NCI-H2107 (cell line): ENCODE measurements at places on chromosomes 7 and 10.

- no peak for DNase-seq
Observed at GRCh38 chr7:105794741-105795729, 81.4 kb downstream of the ATXN7L1 start.

DNA sequence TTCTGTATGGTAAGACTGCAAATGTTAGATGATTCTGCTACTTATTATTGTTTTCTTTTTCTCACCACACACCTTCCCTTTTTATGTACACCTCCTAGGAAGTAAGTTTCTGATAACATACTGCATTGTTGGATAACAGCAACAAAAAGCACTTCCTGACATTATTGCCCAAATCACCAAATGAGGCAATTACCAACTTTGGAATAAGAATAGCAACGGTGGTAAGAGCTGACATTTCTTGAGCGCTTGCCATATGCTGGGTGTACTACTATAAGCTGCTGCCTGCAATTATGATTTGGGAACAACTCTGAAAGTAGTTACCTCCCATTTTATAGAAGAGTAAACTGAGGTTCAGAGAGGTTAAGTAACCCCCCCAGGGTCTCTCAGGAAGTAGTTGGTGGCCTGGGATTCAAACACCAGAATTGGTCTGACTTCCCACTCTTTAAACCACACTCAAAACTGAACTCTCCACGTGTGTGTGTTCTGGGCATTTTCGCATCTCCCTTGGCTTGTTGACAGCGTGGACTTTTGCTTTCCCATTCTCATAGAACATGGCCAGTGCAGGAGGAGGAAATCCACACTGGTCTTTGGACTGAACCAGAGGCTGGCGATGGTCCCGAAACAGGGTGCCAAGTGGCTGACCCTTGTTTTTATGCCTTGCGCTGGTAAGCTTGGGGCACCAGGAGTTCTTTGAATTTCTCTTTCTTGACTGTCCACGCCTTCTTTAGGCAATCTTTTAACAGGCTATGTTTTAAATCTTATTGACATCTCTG lies 71.4 kb downstream of the TCF7L2 start:
- DNase-seq = no peak

- no peak for DNase-seq
Observed at GRCh38 chr10:32210306-32211045, 136.5 kb downstream of the EPC1 start.

GRCh38 chr10:128971374-128972035 lies 495.5 kb upstream of the MGMT start:
- no peak for DNase-seq

DNA sequence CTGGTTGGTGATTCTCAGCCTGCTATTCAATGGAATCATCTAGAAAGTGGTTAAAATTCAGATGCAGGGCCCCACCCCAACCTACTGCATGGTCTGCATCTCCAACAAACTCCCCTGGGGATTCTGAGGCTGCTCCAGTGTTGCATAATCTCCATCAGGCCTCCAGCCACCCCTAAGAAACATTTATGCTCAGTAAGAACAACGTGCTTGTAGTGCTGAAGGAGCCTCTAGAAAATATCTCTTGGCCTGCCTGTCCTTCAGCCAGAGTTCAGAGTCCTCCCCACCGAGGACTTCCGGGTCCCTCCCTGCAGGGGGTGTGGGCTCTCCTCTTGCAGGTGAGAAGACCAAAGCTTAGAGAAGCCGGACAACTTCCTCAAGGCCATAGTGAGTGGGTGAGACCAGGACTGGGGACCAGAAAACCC lies 159.8 kb downstream of the SH3PXD2A start:
- no peak for DNase-seq

DNA sequence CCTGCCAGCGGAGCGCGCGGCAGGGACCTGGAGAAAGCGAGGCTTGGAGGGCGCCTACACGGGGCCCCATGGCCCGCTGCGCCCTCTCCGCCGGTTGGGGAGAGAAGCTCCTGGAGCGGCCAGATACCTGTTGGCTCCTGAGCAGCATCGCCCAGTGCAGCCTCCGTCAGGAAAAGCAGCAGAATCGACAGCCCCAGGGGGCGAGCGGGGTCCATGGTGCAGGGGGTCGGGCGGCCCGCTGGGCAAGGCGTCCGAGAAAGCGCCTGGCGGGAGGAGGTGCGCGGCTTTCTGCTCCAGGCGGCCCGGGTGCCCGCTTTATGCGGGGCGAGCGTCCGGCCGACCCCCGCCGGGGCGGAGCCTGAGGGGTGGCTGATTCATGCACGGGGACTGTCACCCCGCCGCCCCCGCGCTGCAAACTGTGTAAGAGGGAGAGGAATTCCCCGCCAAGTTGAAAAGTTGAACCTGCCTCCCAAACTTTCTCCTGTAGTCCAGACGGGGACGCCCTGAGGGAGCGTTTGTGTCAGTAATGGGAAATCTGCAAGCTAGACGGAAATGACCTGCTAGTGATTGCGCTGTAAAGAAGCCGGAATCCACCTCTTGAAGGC lies at the start of gene TFPI2:
Gene TFPI2 (minus strand): TSS at position 290 of the 605 bp plus-strand sequence. CDS start 75 bp downstream, at position 215.
- no peak for DNase-seq

- no peak for DNase-seq
Observed at GRCh38 chr10:129335942-129336341, 131.1 kb upstream of the MGMT start.

- no peak for DNase-seq
Observed at GRCh38 chr10:114777415-114777814, 44.2 kb upstream of the FHIP2A start.

- no peak for DNase-seq
Observed at GRCh38 chr7:43137811-43138210, 25.4 kb downstream of the HECW1 start.

DNA sequence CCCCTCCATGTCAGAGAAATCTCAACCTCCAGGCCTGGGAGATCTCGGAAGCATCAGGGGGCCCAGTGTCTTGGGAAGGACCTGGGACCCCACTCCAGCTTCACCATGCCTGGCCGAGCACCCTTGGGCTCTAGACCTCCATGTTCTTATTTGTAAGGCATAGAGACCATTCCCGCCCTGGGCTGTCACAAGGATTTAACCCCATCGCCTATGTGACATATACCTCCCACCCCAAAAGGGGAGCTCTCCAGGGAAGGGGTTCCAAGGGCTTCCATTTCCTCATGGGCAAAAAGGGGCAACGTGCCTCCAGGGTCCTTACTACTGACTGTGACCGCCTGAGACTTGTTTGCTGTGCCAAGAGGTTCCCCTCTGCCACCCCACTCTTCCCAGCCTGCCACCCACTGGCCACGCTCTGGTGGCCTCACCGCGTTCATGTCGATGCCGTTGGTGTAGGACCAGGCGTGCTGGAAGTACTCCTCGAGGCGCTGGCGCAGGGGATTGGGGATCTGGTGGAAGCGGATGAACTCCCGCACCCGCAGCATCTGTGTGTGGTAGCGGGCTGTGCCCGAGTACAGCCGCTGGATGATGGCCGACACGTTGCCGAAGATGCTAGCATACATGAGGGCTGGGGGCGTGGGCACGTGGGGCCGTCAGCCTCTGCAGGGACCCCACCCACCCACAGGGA lies 27.5 kb downstream of the KCNH2 start:
- DNase-seq = no peak

GRCh38 chr7:382043-382400 lies 92.1 kb downstream of the FOXL3 start:
- no peak for DNase-seq

DNA sequence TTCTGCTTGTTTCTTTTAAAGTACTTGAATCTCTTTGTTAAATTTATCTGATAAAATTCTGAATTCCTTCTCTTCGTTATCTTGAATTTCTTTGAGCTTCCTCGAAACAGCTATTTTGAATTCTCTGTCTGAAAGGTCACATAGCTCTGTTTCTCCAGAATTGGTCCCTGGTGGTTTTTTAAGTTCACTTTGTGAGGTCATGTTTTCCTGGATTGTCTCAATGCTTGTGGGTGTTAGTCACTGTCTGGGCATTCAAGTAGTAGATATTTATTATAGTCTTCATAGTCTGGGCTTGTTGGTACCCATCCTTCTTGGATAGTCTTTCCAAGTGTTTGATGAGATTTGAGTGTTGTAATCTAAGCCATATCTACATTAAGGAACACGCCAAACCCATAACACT lies 1060.6 kb downstream of the LRMDA start:
- DNase-seq = no peak

- no peak for DNase-seq
Observed at GRCh38 chr7:104966022-104966421, 48.0 kb upstream of the KMT2E start.

GRCh38 chr10:7471720-7472367 lies 61.0 kb upstream of the SFMBT2 start:
- no peak for DNase-seq

DNA sequence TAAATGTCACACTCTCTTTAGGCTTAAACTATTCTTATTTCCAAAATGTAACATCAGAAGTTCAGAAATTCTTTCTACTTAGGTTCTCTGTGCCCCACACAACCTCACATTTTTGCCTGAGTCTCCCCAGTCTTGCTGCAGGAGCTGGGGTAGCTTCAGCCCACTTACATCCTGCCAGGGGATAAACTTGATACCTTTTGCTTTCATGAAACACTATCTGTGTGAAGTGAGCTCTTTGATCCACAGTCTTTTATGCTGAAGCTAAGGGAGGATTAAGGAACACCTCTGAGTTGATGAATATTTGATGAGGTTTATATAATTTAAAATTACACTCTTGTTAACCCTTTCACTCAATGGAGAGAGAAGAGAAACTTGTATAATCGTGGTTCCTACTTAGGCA lies 341.0 kb downstream of the AUTS2 start:
- DNase-seq = no peak

DNA sequence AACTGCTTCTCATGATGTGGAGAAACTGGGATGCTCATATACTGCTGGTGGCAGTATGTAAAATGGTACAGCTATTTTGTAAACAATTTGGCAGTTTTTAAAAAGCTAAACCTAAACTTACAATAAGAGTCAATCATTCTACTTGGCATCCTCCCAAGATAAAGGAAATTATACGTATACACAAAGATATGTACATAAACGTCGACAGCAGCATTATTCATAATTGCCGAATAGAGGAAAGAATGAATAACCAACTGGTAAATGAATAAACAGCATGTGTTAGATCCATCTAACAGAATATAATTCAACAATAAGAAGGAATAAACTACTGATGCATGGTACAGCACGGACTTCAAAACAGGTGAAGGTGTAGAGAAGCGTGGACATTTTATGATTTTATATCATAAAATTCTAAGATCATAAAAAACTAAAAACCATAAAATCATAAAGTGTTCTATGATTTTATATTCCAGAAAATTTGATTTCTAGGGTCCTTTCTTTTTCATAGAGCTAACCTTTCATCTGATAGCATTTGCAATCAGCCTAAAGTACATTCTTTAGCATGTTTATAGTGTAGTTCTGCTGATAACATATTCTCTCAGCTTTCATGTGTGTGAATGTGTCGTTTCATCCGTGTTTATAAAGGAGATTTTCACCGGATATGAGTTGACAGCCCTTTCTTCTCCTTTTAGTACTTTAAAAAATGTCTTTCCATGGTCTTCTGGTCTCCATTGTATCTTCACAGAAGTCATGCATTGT lies 261.5 kb downstream of the DIP2C start:
- DNase-seq = no peak

GRCh38 chr10:113004069-113004618 lies 54.1 kb downstream of the TCF7L2 start:
- DNase-seq = no peak

DNA sequence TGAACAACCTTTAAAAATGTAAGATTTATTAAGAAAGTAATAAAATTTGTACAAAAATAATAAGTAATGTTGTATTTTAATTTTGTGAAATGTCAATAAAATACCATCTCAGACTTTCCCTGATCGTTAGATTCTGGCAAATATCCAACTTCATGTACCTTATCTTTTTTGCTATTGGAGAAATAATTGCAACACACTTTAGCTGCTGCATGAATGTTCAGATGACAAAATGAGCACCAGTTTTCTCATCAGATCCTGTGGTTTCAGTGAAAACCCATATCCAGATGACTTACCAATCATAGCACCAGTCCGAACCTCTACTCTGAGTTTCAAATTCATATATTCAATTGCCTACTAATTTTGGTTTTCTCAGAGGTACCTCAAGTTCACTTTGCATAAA lies 69.9 kb downstream of the CASD1 start:
- DNase-seq = no peak

GRCh38 chr7:36082910-36083309 lies 70.1 kb upstream of the EEPD1 start:
- DNase-seq = no peak

DNA sequence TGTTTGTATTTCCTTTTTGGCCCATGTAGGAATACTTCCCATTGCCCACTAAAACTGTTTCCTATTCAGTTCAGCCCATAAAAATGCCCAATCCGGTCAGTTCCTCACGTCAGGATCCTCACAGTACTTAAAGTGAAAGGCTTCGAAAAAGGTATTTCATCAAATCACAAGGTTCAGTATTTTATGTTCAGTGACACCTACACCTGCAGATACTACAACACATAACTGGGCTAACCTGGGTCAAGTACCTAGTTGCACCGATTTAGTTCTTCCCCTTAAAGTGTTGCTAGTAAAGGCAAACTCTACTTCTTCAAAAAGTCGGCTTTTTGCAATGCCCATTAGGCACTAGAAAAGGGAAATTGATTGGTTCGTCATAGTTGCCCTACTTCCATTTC lies 1.1 kb downstream of the SNX13 start:
- no peak for DNase-seq

GRCh38 chr7:126657599-126658358 lies 595.0 kb downstream of the GRM8 start:
- no peak for DNase-seq
